ENCODE measurements at places on chromosomes 4 and X. TPM values are rescaled to one million over a fixed set of nuclear protein-coding genes. Genes with fewer than 3 reads are reported as not detected.

Gene SMIM10L2A
- 0.17 TPM for total RNA-seq

Gene DRD5
- not detected for total RNA-seq

Gene TIMM17B
- total RNA-seq = 17.3 TPM

Gene RPGR
- total RNA-seq = 2.5 TPM

Gene HTRA3
- 45.5 TPM for total RNA-seq

Gene SSX2
- not detected for total RNA-seq

Gene FGA
- total RNA-seq = not detected

Gene TEX13B
- not detected for total RNA-seq

Gene PDLIM3
- 9.5 TPM for total RNA-seq

Gene IQCM
- total RNA-seq = 0.16 TPM
